ENCODE measurements at places on chromosomes 7 and 10. TPM values are rescaled to one million over a fixed set of nuclear protein-coding genes. Genes with fewer than 3 reads are reported as not detected.
A peak's percentile ranks its signal among the peaks of the same experiment; 100 is the strongest.

DNA sequence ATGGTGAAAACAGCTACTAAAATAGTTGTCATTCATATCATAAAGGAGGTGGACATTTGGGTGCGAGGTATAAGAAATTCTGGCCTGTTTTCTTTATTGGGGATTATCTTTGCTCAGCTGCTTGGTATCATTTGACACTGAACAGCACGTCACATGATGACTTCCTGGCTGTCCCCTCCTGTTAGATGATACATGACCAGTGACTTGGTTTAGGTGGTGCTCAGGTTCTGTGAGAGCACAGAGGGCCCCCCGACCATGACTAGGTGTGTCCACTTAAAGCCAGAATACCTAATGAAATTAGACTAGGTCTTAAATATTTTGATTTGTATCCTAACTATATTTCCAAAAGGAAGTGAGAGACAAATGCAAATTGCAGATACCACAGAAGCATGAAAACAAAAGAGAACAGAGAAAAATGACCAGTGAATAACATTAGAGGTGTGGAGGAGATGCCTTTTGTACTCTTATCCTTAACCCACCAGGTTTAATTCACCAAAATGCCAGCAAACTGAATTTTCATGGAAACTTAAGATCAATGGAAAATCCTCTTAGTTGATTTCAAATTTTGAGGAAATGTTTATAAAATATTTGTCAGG is 50.6 kb upstream of the GJD4 start:
- no peak overlapping the region for H3K27ac ChIP-seq
- H3K4me1 ChIP-seq: peaks cover 4% of the 10 kb centered on the region

DNA sequence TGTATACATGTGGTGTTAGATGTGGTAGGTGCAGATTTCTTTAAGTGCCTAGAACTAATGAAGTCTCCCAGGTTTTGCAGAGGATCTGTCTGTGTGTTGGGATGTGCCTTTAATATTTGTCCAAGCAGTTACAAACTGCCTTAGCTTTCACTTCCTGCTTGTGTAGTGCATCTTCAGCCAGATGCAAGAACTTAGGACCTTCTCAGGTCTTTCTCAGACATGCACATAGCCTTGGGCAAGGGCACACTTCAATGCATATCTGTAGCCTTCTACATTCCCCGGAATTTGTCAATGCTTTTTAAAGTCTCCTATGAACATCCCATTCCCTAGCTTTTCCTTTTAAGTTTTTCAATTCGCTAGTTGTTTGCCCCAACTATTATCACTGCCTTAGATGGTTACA is 47.2 kb upstream of the SLC39A12 start:
- H3K4me3 ChIP-seq: no peak overlapping the region
- H3K36me3 ChIP-seq: no peaks in the 10 kb centered on the region
- H3K4me1 ChIP-seq: no peaks in the 10 kb centered on the region
- DNase-seq: no peak
- peaks cover 33% of the 10 kb centered on the region for H3K27me3 ChIP-seq

- no peak overlapping the region for H3K27ac ChIP-seq
- peak; percentile 13 for DNase-seq
- no peaks in the 10 kb centered on the region for H3K36me3 ChIP-seq
- H3K4me1 ChIP-seq: no peaks in the 10 kb centered on the region
Measured at GRCh38 chr10:86315549-86315942, 51.0 kb downstream of the GRID1 start.

DNA sequence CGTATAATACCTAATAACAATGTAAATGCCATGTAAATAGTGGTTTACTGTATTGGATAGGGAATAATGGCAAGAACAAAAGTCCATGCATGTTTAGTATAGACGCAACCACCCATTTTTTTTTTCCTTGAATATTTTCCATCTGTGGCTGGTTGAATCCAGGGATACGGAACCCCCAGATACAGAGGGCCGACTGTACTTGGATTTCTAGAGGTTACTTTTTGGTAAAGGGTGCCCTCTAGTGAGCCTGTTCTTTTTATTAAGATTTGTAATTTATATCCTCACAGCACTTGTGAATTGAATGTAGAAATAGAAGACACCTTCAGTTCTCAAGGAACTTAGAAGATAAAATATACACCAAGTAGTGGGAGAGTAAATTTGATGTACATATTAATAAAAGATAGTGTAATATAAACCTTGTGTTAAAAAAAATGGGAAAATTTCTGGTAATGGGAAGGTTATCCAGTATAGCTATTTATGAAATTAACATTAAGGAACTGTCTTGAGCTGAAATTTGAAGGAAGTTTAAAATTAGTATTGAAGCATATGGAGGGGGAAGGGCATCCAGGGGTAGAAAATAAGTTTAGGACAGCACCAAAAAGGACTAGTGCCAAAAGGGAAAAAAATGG is 32.0 kb downstream of the EXOC6 start:
- no peak overlapping the region for H3K27ac ChIP-seq
- no peaks in the 10 kb centered on the region for H3K27me3 ChIP-seq
- DNase-seq: no peak
- no peak overlapping the region for H3K4me3 ChIP-seq
- H3K4me1 ChIP-seq: no peaks in the 10 kb centered on the region

The SPDYE11 gene
- total RNA-seq: not detected

- H3K27me3 ChIP-seq: no peaks in the 10 kb centered on the region
- no peak for DNase-seq
- peak overlapping the region; percentile 47 for H3K27ac ChIP-seq
- peaks cover 11% of the 10 kb centered on the region for H3K36me3 ChIP-seq
- no peak overlapping the region for H3K4me3 ChIP-seq
Measured at GRCh38 chr10:128062331-128062880, 63.8 kb downstream of the MKI67 start.

The MOGAT3 gene
- total RNA-seq: not detected

The FKBP9 gene
- total RNA-seq: 335 TPM
